ENCODE measurements at places on chromosomes 7 and 10. TPM values are rescaled to one million over a fixed set of nuclear protein-coding genes. Genes with fewer than 3 reads are reported as not detected.

FAM25G gene
- not detected for total RNA-seq

GSAP gene
- 2.8 TPM for total RNA-seq

WNT8B gene
- 0.43 TPM for total RNA-seq

SPRN gene
- not detected for total RNA-seq

SPACDR gene
- total RNA-seq: 2.7 TPM

TBC1D12 gene
- total RNA-seq: 0.71 TPM

DNA sequence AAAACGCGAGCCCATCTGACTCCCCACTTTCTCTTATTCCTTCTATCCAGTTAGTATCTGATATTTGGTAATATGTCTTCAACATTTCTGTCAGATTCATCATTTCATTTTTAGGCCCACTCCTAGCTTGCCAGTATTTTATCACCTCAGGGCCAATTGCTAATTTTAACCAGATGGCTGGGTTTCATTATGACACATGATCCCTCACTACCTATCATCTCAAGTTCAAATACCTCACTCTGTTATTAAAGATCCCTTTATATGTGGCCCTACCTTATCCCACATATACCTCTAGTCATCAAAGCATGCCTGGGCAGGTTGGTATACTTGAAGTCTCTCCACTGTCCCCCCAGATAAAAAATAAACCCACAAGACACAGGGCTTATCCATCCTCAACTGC lies 104.9 kb downstream of the RNLS start:
- H3K4me1 ChIP-seq: no peaks in the 10 kb centered on the region
- H3K4me3 ChIP-seq: no peak overlapping the region
- H3K27me3 ChIP-seq: peaks cover 9% of the 10 kb centered on the region

GRCh38 chr10:46528675-46529615 lies 27.5 kb downstream of the GPRIN2 start:
- H3K36me3 ChIP-seq: no peaks in the 10 kb centered on the region
- H3K27me3 ChIP-seq: no peaks in the 10 kb centered on the region
- H3K4me1 ChIP-seq: no peaks in the 10 kb centered on the region

GRCh38 chr10:74018241-74018640 lies 20.3 kb downstream of the VCL start:
- H3K27me3 ChIP-seq: no peaks in the 10 kb centered on the region
- H3K4me3 ChIP-seq: no peak overlapping the region
- peaks cover 17% of the 10 kb centered on the region for H3K36me3 ChIP-seq
- no peak for DNase-seq
- H3K4me1 ChIP-seq: peaks cover 20% of the 10 kb centered on the region
- H3K27ac ChIP-seq: no peak overlapping the region

- no peaks in the 10 kb centered on the region for H3K36me3 ChIP-seq
- H3K4me1 ChIP-seq: no peaks in the 10 kb centered on the region
- no peak overlapping the region for H3K4me3 ChIP-seq
- no peak for DNase-seq
Observed at GRCh38 chr7:73901823-73902597, 41.1 kb downstream of the TMEM270 start.

GRCh38 chr10:48811917-48812316 lies 127.2 kb downstream of the WDFY4 start:
- H3K4me3 ChIP-seq: no peak overlapping the region
- H3K36me3 ChIP-seq: no peaks in the 10 kb centered on the region
- peaks cover 7% of the 10 kb centered on the region for H3K4me1 ChIP-seq
- no peak for DNase-seq
- H3K27ac ChIP-seq: no peak overlapping the region

DNA sequence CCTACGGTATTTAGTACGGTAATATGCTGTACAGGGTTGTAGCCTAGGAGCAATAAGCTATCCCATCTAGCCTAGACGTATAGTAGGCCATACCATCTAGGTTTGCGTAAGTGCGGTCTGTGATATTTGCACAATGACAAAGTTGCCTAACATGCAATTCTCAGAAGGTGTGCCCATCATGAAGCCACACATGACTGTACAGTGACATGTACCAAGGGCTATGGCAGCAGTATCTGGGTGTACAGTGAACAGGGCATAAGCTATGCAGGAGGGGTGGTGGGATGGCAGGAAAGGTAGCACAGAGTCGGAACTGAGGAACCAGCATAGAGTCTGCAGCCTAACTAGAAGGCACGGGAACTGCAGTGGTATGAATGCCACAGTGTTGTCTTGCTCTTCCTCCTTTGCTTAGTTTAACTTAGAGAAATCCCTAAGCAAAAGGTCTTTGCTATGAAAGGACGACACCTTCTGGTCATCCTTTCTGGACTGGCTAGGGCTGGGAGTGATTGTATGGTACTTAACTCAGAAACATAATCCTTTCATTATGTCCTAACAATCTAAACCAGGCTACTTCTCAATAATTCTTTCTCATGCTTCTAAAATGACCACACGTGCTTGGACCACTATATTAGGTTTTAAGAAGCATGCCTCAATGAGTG lies 93.5 kb downstream of the DYNC1I1 start:
- H3K4me3 ChIP-seq: no peak overlapping the region
- no peaks in the 10 kb centered on the region for H3K27me3 ChIP-seq
- H3K27ac ChIP-seq: no peak overlapping the region
- H3K36me3 ChIP-seq: no peaks in the 10 kb centered on the region
- no peaks in the 10 kb centered on the region for H3K4me1 ChIP-seq
